ENCODE measurements at places on chromosomes 2 and 18.

DNA sequence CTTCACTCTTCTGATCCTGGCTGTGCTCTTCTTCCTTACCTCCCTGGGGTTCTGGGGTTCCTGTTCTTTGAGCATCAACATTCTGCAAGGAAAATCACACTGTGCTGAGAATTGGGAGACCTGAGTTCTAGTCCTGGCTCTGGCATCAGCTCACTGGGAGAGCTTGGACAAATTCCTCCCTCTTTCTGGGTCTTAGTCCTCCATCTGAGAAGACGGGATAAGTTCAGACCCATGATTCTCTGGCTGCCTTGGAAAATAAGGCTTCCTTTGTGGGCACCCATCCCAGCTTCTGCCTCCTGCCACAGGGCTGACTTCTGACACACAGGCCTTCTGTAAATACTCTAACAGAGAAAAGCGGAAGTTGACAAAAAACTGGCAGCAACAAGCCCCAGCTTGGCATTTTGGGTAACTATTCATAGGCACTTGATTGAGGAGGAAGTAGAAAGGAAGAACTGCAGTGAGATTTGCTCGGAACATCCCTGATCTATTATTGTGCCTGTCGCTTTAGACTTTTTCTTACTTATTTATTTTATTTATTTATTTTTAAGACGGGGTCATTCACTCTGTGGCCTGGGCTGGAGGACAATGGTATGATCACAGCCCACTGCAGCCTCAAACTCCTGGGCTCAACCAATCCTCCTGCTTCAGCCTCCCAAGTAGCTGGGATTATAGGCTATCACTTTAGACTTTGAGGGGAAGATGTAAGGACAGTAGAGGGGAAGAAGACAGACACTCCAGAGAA, 7.9 kb downstream of the PCBP1 start:
- no peak for DNase-seq

DNA sequence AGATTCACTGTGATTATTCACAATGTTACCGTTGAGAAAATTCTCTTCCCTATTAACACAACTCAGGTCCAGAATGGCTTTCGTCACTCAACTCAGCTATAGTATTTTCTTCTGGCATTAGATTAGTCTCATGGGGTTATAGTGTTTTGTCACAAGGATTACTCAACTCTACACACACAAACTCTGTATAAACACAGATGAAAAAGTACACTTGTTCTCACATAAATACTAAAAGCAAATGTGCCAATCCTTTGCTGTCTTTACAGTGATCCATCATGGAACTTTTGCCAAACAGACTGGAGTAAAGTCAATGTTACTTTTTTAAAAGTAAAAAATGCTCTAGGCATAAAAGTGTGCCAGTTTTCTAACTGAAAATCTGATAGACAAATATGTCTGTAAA, 267.6 kb downstream of the RBM43 start:
- no peak for DNase-seq

- no peak for DNase-seq
Observed at GRCh38 chr2:234991793-234992192, 40.0 kb downstream of the SH3BP4 start.

DNA sequence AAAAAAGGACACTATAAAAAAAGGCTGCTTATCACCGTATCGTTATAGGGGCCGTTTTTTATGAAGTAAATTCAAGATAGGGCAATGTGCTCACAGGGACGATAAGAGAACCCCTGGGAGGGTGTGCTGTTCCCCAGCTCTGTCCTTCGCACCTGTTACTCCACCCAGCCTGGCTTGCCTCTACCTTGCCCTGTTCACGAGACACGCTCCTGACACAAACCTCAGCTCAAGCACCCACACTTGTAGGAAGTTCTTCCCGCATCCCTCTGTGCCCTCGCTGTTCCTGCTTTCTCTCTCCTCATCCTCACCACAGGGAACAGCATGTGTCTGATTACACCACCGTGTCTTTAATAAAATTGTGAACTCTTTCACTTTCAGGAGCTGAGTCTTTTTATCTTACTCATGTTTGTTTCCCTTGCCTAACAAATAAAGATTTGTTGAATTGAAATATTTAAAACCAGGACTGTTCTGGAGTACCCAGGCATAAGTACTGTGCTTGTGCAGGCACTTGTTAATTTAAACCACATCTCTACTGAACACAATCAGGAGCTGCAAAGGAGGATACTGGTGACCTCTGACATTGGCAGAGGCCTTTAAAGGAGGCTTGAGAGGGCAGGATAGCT, 26.0 kb upstream of the KIDINS220 start:
- no peak for DNase-seq

GRCh38 chr2:228853151-228853550, 417.9 kb downstream of the PID1 start:
- no peak for DNase-seq

DNA sequence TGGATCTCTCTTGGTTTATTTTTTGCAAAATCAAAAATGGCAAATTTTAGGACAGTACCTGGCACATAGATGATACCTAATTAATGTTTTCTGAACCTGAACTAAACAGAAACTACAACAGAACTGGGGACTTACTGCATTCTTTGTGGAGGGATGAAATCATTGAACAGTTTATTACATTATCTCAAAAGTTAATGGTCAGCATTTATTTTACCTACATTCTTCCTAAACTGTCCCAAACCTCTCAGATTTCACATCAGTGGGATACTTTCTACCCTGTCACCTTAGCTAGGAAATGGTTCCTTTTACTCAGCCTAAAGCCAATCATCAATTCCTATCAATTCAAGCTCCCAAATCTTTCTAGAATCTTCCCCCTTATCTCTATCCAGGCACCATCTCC, 10.3 kb downstream of the NIF3L1 start:
- no peak for DNase-seq

DNA sequence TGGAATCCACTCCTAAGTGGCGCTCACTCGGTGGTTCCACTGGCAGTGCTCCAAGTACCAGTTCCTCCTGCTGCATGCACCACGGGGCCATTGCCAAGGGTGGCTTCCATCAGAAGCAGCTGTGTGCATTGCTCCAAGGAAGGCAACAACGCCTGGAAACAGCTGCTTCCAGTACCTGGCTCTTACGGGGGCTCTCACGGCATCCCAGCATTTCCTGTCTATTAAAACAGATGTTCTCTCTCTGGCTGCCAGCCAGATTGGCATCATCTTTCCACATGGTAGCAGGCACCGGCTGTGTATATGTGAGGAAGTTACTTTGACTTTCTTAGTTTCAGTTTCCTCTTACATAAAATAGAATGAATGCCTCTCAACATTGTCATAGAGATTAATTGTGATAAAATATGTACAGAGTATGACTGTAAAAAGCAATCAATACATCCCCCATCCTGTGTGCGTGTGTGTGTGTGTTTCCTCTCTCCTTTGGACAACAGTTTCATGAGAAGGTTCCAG, 84.9 kb downstream of the CMPK2 start:
- DNase-seq = no peak

- DNase-seq = no peak
Observed at GRCh38 chr2:622357-622756, 54.8 kb downstream of the TMEM18 start.

DNA sequence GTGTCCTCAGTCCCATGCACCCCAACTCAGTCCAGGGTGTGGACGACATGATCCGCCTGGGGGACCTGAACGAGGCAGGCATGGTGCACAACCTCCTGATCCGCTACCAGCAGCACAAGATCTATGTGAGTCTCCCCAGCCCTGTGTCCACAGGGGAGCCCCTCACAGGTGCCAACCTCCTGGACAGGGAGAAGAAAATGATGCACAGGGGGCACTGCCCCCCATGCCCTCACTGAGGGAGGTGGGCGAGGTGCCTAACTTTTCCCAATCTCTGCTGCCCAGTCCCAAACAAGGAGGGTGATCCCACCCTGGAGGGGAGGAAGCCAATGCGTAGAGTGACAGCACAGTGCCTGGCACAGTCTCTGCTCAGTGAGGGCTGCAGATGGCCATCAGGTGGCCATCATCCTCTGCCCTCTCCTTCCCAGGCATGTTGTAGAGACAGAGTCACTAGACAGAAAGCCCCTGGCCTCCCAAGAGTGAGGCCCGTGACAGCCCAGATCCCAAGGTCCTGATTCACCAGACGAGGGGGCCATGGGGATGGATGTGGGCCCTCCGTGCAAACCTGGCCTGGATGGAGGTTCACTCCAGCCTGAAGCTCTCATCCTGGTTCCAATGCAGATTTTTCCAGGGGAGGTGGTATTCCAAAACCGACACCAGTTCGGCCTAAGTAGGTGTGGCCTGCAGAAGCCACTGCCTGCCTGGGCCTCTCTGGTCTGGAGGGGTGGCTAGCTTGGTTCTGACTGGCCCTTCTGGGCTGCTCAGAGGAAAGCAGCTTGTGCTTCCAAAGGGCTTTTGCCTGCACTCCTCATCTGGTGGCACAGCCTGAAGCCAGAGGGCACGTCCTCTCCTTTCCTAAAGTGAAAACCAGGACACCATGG, 30.0 kb downstream of the MYO7B start:
- DNase-seq = no peak

- DNase-seq = no peak
Observed at GRCh38 chr2:181395851-181396250, 61.3 kb upstream of the ITGA4 start.

GRCh38 chr18:10057401-10057893, 143.6 kb downstream of the VAPA start:
- no peak for DNase-seq

- no peak for DNase-seq
Observed at GRCh38 chr2:61585383-61585782, 47.2 kb upstream of the XPO1 start.

GRCh38 chr2:235674812-235675211, 181.0 kb downstream of the AGAP1 start:
- DNase-seq = no peak

DNA sequence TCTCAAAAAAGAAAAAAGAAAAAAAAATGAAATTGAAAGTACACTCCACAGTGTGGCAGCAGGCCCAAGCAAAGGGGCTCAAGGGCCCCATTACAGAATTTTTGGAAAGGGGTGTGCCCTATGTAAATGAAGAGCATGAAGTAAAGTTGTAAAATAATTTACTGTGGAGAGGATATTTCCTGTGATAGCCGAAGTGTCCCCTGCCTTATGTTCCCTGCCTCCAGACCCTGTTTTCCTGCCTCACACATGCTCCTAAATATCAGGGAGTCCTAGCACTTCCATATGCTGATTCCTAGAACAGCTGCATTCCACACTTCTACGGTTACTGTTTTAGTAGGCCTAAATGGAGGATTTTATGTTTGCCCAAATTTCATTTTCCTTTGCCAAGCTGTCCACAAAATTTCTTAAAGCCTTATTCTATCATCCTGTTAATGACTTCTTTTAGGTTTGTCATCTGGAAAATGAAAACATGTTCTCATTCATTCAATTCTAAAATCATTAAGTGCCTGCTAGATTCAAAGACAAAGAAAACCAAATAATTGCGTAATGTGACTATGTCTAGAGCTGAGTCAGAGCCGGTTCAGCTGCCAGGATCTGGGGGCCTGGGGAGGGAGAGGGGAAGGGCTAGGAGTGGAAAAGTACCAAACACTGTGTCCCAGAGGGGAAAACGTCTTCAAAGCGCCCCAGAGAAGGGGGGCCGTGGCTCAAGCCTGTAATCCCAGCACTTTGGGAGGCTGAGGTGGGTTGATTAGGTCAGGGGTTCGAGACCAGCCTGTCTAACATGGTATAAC, 25.9 kb upstream of the IMPA2 start:
- no peak for DNase-seq

DNA sequence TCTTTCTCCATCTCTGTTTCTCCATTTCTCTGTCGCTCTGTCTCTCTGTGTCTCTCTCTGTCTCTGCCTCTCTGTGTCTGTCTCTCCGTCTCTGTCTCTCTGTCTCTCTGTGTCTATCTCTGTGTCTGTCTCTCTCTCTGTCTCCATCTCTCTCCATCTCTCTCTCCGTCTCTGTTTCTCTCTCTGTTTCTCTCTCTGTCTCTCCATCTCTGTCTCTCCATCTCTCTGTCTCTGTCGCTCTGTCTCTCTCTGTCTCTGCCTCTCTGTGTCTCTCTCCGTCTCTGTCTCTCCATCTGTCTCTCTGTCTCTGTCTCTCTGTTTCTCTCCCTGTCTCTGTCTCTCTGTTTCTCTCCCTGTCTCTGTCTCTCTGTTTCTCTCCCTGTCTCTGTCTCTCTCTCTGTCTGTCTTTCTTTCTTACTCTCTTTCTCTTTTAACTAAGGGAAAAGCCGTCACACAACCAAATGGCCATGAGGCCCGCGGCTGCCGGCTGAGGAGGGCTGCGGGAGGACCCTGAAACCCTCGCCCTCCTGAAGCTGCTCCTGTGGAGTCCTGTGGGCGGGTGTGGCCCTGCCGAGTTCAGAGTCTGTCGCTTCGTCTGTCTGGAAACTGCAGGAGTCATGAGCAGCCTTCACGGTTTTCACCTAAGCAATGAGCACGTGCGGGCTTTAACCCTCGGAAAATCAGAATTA, 29.3 kb downstream of the NFATC1 start:
- DNase-seq = no peak

GRCh38 chr2:40192864-40193669, 258.8 kb downstream of the SLC8A1 start:
- DNase-seq = no peak

DNA sequence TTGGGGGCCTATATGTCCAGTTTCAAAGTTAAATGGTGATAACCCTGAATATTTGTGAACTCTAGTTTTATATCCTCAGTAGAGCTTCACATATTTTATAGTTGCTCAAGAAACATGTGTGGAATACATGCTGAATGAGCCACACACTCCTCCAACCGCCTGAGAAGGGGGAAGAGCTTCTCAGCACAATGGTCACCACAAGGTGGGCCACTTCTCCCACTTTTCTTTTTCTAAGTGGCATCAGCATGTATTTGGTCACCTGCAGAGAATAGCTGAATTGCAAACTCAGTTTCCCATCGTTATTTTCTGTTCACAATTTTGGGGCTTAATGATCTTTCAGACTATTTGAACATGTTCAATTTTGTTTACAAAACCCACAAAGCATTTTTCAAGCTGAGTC, 340.5 kb downstream of the PARD3B start:
- DNase-seq = no peak

GRCh38 chr18:37987901-37988300, 422.3 kb upstream of the CELF4 start:
- DNase-seq = no peak

DNA sequence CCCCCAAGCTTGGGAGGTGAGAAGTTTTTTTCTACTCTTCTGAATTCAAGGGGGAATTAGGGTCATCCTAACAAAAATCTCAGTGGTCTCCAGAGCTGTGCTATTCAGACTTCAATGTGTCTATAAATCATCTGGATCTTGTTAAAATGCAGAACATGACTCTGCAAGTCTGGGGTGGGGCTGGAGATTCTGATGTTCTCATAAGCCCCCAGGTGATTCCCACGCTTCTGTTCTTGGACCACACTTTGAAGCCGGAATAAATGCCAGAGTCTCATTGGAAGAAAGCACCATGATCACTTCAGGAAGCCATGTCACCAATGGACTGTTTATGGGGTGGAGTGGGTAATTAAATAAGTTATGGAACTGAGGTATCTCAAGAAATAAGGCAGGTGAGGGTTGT, 22.2 kb upstream of the SLC16A14 start:
- DNase-seq = no peak

GRCh38 chr2:8692783-8693156, 10.9 kb downstream of the ID2 start:
- DNase-seq = no peak

GRCh38 chr2:72138921-72139381, 8.7 kb downstream of the CYP26B1 start:
- DNase-seq = no peak

- DNase-seq = no peak
Observed at GRCh38 chr18:57167617-57168308, 20.9 kb downstream of the BOD1L2 start.

Measured in activated T-helper 1 cell treated with anti-CD3 and anti-CD28 coated beads, Interleukin-2, amount 50 U/mL, for 16 hours (primary cell).